H9 (cell line): ENCODE measurements at places on chromosomes 7 and 10. TPM values are rescaled to one million over a fixed set of nuclear protein-coding genes. Genes with fewer than 3 reads are reported as not detected.

The UBN2 gene
- 26.3 and 27.6 TPM in 2 replicates for total RNA-seq

The FOXI2 gene
- total RNA-seq, result 0.29 and 0.42 TPM in 2 replicates

The TASOR2 gene
- 64.5 and 67.0 TPM in 2 replicates for total RNA-seq

The MAT1A gene
- total RNA-seq, result 1.8 and 2.1 TPM in 2 replicates

The SFTPA1 gene
- total RNA-seq, result not detected in 2 replicates

GRCh38 chr7:105786520-105787470 is 89.6 kb downstream of the ATXN7L1 start:
- no peak for DNase-seq
- H3K27ac ChIP-seq, result no peak overlapping the region
- no peaks in the 10 kb centered on the region for H3K27me3 ChIP-seq
- no peak overlapping the region for H3K4me3 ChIP-seq
- no peaks in the 10 kb centered on the region for H3K4me1 ChIP-seq

DNA sequence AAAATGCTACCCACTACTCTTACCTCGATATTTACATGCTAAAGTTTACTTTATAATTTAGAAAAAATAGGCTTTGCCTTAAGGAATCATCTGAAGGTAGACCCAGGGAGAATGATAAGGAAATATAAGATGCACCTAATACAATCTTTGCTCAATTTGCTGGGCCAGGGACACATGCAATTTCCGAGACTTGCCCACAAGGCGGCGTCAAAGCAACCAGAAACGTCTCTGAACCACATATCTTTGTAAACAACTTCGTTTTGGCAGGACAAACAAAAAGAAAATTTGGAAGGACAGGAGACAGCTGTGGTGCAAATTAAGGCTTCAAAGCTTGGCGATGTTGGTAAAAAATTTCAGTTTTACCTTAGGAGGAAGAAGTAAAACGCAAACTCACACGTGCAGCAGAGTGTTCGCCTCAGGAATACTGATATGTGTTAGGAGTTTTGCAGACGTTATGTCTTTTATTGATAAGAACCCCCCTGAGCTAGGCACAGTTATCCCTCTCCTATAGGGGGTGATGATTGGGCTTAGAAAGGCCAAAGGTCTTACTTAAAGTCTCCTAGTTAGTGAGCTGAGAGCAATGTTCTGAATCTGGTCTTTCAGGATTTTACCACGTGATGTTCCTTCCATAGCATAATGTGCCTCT is 134.3 kb downstream of the PRKCQ start:
- no peaks in the 10 kb centered on the region for H3K27me3 ChIP-seq
- peak; percentile 47 for DNase-seq
- H3K4me1 ChIP-seq, result no peaks in the 10 kb centered on the region
- no peak overlapping the region for H3K4me3 ChIP-seq
- peaks cover 2% of the 10 kb centered on the region; the same call in 2 of the 3 replicates for H3K36me3 ChIP-seq

DNA sequence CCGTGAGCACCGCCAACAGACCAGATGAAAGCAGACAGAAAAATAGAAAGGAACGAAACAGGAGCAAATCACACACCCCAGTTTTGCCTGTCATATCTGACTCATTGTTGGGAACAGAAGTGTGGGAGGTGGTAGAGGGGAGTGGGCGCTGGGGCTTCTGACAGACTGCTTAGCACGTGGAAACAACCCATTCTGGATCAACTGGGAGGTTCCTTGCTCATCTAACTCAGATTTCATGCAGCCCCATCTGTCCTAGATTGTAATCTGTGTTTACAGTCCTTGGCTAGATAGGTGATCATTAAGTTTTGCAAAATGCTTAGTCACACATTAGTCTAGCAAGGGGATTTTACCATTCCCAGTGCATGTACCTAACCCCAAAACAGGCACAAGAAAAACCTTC is 154.1 kb downstream of the NRP1 start:
- no peak overlapping the region for H3K27ac ChIP-seq
- no peaks in the 10 kb centered on the region for H3K36me3 ChIP-seq
- H3K27me3 ChIP-seq, result no peaks in the 10 kb centered on the region

GRCh38 chr7:140678081-140678815 is 5.5 kb downstream of the ADCK2 start:
- no peaks in the 10 kb centered on the region for H3K4me1 ChIP-seq
- no peak overlapping the region for H3K27ac ChIP-seq
- H3K27me3 ChIP-seq, result no peaks in the 10 kb centered on the region; the same call in 1 of the 2 replicates
- DNase-seq, result no peak
- H3K4me3 ChIP-seq, result no peak overlapping the region; the same call in 2 of the 3 replicates
- peaks cover 27% of the 10 kb centered on the region for H3K36me3 ChIP-seq

DNA sequence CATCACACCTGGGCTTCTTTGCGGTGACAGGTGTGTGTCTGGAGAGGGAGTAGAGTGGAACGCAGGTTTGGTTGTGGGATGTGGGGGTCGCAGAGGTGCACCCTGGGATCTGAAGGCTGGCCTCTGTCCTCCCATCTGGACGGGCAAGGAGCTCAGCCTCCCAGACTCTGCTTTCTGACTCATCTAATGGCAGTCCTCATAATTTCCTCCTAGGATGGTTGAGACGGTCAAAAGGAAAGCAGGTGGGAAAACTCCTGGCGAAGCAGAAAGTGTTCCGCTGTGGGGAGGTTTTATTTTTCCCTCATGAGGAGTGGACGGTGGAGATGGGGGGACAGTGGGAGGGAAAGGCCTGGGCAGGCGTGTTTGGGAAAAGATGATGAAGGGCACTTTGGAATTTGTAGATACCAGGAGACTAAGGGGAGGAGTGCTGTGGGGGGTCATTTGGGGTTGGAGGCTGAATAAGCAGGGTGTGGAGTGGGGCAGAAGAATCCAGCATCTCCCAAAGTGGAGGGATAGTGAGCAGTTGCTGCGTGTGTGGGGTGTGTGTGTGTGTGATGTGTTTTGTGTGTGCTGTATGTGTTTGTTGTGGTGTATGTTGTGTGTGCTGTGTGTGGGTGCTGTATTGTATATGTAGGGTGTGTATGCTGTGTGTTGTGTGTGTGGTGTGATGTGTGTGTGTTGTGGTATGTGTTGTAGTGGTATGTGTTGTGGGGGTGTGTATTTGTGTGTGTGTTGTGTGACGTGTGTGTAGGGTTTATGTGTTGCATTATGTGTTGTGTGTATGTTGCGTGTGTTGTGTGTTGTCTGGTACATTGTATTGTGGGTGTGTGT is 97.2 kb upstream of the PODXL start:
- H3K27me3 ChIP-seq, result no peaks in the 10 kb centered on the region
- H3K27ac ChIP-seq, result no peak overlapping the region
- H3K4me1 ChIP-seq, result peaks cover 13% of the 10 kb centered on the region; the same call in 1 of the 2 replicates
- no peaks in the 10 kb centered on the region for H3K36me3 ChIP-seq

GRCh38 chr7:17600340-17600752 is 301.9 kb downstream of the AHR start:
- no peaks in the 10 kb centered on the region for H3K4me1 ChIP-seq
- H3K4me3 ChIP-seq, result no peak overlapping the region
- H3K36me3 ChIP-seq, result no peaks in the 10 kb centered on the region
- no peak overlapping the region for H3K27ac ChIP-seq
- no peaks in the 10 kb centered on the region for H3K27me3 ChIP-seq

- H3K27ac ChIP-seq, result no peak overlapping the region
- no peak for DNase-seq
- no peaks in the 10 kb centered on the region for H3K4me1 ChIP-seq
- H3K4me3 ChIP-seq, result no peak overlapping the region
These were observed 228.4 kb upstream of the DGKB start for GRCh38 chr7:15130666-15131541.

- DNase-seq, result no peak
- H3K27ac ChIP-seq, result no peak overlapping the region
- H3K4me3 ChIP-seq, result no peak overlapping the region
- peaks cover 18% of the 10 kb centered on the region for H3K36me3 ChIP-seq
- no peaks in the 10 kb centered on the region for H3K4me1 ChIP-seq
These were observed 55.4 kb downstream of the GLI3 start for GRCh38 chr7:42181566-42181965.

DNA sequence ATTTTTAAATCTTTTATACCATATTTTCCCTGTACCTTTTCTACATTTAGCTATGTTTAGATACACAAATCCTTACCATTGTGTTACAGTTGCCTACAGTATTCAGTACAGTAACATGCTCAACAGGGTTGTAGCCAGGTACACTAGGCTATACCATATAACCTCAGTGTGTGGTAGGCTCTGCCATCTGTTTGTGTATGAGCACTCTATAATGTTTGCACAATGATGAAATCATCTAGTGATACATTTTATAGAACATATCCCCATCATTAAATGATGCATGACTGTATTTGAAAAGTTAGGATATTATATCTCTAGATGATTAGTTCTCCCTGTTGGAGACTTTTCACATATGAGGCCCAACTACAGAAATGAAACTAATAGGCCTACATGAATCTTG is 188.6 kb downstream of the STK31 start:
- no peak overlapping the region for H3K4me3 ChIP-seq
- no peaks in the 10 kb centered on the region for H3K27me3 ChIP-seq
- H3K27ac ChIP-seq, result no peak overlapping the region
- no peak for DNase-seq
- H3K36me3 ChIP-seq, result no peaks in the 10 kb centered on the region
